ENCODE measurements at places on chromosomes 6 and 20.

GRCh38 chr20:50528129-50528528 lies 17.9 kb downstream of the PTPN1 start:
- DNase-seq: no peak

- DNase-seq: no peak
Measured at GRCh38 chr6:93318121-93318520, 101.2 kb downstream of the EPHA7 start.

- no peak for DNase-seq
Measured at GRCh38 chr6:84103029-84103428, 69.5 kb downstream of the MRAP2 start.

DNA sequence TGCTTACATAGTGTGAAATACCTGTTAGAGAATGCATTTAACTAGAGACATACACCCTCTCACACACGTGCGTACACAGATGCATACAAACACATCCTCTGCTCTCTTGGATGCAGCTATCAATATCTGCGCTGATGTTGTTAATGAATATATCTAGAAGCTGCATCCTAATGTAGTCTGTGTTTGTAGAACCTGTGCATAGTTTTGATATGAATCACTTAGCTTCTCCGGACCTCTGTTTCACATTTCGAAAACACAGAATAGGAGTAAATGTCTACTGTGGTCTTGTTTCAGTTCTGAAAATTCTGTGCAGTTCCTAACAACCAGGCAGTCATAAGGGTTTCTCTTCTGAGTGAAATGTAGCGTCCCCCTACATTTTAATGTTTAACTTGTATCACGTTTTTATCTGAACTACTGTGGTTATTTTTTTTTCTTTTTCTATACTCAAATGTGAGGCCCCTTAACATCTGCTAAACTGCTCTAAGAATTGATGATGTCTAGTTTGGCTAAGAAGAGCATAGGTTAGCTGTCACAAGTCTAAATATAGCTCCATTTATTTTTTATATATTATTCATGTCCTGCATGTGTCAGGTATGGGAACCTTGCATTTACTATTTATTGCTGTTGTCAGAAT lies 254.5 kb downstream of the TMEM242 start:
- DNase-seq: no peak

- DNase-seq: no peak
Measured at GRCh38 chr20:53801609-53802370, 208.2 kb upstream of the ZNF217 start.

DNA sequence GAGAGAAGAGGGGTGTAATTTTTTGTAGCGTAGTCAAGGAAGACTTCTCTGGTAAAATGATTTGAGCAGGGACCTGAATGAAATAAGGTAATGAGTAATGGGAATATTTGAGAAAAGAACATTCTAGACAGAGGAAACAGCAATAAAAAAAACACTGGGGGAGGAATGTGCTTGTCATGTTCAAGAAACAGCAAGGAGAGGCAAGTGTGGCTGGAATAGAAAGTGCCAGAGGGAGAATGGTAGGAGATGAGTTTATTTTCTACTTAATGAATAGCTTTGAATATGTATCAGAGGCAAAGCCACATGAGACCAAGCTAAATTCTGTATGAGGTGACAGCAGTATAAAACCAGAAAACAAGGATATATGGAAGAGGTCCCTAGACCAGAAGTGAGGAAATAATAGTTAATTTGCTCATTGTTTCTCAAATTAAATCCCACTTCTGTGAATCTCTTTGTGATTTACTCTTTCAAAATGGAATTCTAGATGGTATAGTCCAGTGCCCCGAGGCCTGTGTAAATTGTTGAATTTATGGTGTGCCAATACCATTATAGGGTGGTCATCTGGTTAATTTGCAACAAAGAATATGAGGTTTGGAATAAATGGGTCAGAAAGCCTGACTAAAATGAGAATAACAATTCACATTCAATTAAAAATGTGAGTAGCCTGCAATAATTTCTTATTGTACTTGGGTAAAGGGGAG lies 170.2 kb downstream of the CDKAL1 start:
- DNase-seq: no peak

All from vagina (tissue), 2 donors.